ENCODE measurements at places on chromosomes 11 and 22. TPM values are rescaled to one million over a fixed set of nuclear protein-coding genes. Genes with fewer than 3 reads are reported as not detected.

- peaks cover 61% of the 10 kb centered on the region for H3K4me1 ChIP-seq
- H3K4me3 ChIP-seq = peak within 1 kb of the TSS; percentile 99
- H3K27me3 ChIP-seq = no peaks in the 10 kb centered on the region
- peak; percentile 92 for DNase-seq
These were observed at the start of gene LSP1 for GRCh38 chr11:1852877-1853276. Gene LSP1 (plus strand): TSS chr11:1853084. CDS start chr11:1853145, 61 bp downstream.

DNA sequence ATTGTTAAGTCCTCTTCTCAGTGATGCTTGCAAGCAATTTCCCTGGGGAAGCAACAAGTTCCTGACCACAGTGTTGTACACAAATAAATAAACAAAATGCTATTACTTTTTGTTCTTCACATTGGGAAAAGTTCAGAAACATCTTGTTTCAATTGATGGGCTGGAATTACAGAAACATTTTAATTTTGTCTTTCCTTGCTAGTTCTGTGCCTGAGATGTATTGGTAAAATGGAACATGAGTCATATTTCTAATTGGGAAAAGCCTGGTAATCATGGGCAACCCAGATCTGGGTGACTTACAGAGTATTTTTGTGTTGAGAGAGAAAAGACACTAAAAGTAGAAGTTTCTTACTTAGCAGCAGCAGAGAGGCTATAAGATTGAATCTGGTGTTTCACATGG, 576 bp upstream of the BLID start:
- no peak overlapping the region for H3K4me3 ChIP-seq
- no peaks in the 10 kb centered on the region for H3K4me1 ChIP-seq
- H3K27ac ChIP-seq = no peak overlapping the region
- no peaks in the 10 kb centered on the region for H3K27me3 ChIP-seq
- no peak for DNase-seq

DNA sequence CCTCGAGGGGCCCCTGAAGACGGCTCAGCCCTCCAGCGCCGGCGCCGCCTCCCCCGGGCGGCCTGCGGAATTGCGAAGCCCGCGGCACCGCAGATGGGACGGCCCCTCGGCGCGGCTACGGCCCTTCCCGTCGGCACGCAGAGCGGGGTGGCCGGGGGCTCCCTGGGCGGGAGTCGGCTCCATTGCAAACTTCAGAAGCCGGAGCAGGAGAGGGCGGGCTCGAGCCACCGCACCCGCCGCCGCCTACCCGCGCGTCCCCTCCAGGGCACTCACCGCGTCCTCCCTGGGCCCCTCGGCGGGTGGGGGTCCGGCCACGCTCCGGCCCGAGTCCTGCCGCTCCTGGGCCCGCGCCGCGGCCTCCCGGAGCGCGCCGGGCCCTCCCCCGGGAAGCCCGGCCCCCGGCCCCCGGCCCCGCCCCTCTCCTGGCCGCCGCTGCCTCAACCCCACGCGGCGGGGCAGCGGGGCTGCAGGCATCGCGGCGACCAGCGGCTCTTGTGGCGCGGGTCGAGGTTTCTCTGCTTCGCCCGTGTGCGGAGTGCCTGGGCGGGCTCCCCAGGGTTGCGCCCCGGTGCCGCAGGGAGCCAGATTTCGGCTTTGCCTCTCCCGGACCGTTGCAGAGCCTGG, at the start of gene PACSIN3:
Gene PACSIN3 (minus strand): TSS at position 359 of the 624 bp plus-strand sequence. CDS start 3,707 bp downstream, outside the sequence.
- H3K4me3 ChIP-seq = peak within 1 kb of the TSS; percentile 63
- no peak within 1 kb of the TSS for H3K27ac ChIP-seq
- DNase-seq = peak; percentile 32
- peaks cover 2% of the 10 kb centered on the region for H3K36me3 ChIP-seq
- H3K4me1 ChIP-seq = peaks cover 13% of the 10 kb centered on the region

- no peaks in the 10 kb centered on the region for H3K4me1 ChIP-seq
- no peak for DNase-seq
- H3K4me3 ChIP-seq = no peak overlapping the region
- no peak overlapping the region for H3K27ac ChIP-seq
- H3K36me3 ChIP-seq = no peaks in the 10 kb centered on the region
These were observed 49.8 kb upstream of the BLID start for GRCh38 chr11:122165607-122166371.

GRCh38 chr11:131511794-131512193, 141.4 kb downstream of the NTM start:
- H3K27ac ChIP-seq = no peak overlapping the region
- H3K36me3 ChIP-seq = no peaks in the 10 kb centered on the region
- no peaks in the 10 kb centered on the region for H3K4me1 ChIP-seq
- no peaks in the 10 kb centered on the region for H3K27me3 ChIP-seq
- no peak for DNase-seq

DNA sequence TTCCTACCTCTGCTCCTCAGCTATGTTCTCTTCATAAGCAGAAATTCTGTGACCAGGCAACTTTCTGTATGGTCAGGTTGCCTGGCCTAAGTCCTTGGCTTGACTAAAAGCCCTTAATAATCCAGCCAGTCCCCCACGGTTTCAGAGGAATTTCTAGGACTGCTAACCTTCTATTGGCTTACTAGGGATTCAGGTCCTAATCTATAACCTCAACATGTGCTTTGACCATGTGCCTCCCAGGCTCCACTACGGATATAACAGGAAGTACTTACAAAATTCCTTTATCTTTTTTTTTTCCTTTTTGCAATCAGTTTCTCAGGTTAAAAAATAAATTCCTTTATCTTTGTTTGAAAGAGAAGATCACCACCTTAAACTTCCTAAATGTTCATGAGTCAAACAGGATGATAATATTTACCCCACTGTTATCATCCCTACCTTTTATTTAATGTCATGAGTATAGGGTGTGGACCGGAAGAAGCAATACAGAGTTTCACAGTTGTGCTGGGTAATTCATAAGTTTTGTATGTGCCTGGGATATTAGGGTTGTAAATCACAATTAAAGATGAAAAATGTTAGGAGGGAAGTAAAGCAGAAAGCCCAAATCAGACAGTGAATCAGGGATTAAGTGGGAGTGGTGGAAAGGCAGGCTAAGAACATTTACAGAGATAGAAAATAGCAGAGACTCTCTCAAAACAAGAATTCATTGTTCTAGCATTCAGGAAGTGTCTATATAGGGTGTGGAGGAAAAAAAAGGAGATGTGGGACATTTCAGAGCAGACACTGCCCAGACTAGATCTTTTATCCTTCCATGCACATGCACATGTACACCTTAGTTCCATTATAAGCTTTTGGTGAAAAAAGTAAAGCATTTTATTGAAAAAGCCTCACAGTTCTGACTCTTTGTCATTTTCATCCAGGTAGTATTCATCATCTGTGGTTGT, 10.7 kb upstream of the POGLUT3 start:
- no peak for DNase-seq
- no peak overlapping the region for H3K4me3 ChIP-seq
- H3K27me3 ChIP-seq = peaks cover 2% of the 10 kb centered on the region
- no peaks in the 10 kb centered on the region for H3K4me1 ChIP-seq
- no peak overlapping the region for H3K27ac ChIP-seq

DNA sequence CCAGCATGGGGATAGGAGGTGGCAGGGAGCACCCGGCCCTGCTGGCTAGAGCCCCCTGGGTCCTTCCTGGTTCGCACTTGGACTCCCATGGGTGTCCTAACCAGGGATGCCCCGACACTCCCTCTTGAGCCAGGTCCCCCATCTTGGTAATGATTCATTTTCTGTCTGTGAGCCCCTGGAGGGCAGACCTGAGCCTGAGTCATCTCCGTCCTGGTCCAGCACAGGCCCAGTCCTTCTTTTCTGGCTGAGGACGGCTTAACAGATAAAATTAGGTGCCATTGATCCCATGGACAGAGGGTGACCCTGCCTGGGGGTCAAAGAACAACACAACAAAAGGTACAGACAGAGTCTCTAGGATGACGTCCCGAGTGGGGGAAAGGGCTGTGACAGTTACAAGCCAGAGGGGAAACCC, 3.5 kb downstream of the RHOD start:
- no peak for DNase-seq
- no peak overlapping the region for H3K4me3 ChIP-seq
- H3K27ac ChIP-seq = no peak overlapping the region
- peaks cover 12% of the 10 kb centered on the region for H3K4me1 ChIP-seq
- H3K27me3 ChIP-seq = peaks cover 9% of the 10 kb centered on the region

- H3K36me3 ChIP-seq = no peaks in the 10 kb centered on the region
- no peak overlapping the region for H3K27ac ChIP-seq
- no peak overlapping the region for H3K4me3 ChIP-seq
- no peaks in the 10 kb centered on the region for H3K4me1 ChIP-seq
- H3K27me3 ChIP-seq = no peaks in the 10 kb centered on the region
- DNase-seq = no peak
These were observed 284.6 kb upstream of the ZC3H12C start for GRCh38 chr11:109808569-109808968.

- no peaks in the 10 kb centered on the region for H3K27me3 ChIP-seq
- DNase-seq = no peak
- H3K4me1 ChIP-seq = no peaks in the 10 kb centered on the region
- H3K27ac ChIP-seq = no peak overlapping the region
These were observed 984.6 kb downstream of the DLG2 start for GRCh38 chr11:84642500-84642899.

DNA sequence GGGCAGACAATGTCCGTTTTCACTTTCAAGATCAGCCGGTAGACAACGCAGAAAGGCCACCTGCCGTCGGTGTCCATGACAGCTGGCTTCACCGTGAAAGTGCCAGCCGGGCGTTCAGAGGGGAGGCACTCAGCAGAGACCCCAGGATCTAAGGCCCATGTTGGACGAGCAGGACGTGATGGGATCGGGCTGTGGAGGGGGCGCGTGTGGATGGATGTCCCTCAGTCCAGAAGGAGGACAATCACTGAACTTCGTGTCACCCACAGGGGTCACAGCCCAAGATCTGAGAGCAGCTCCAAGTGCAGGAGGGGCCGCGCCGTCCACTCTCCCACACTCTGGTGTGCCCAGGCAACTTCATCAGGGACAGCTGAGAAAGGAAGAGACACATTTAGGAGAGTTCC, 164.4 kb downstream of the BRD1 start:
- no peaks in the 10 kb centered on the region for H3K36me3 ChIP-seq
- no peak overlapping the region for H3K27ac ChIP-seq
- H3K4me1 ChIP-seq = peaks cover 15% of the 10 kb centered on the region
- H3K27me3 ChIP-seq = no peaks in the 10 kb centered on the region
- no peak for DNase-seq
- H3K4me3 ChIP-seq = no peak overlapping the region

DNA sequence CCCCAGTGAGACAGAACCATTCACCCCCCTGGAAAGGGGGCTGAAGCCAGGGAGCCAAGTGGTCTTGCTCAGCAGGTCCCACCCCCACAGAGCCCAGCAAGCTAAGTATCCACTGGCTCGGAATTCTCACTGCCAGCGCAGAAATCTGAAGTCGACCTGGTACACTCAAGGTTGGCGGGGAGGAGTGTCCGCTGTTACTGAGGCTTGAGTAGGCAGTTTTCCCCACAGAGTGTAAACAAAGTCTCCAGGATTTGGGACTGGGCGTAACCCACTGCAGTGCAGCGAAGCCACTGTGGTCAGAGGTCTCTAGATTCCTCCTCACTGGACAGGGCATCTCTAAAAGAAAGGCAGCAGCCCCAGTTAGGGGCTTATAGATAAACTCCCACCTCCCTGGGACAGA, 10.0 kb downstream of the PATE1 start:
- peaks cover 12% of the 10 kb centered on the region for H3K27me3 ChIP-seq
- no peak overlapping the region for H3K27ac ChIP-seq
- H3K4me1 ChIP-seq = no peaks in the 10 kb centered on the region
- no peak for DNase-seq

DNA sequence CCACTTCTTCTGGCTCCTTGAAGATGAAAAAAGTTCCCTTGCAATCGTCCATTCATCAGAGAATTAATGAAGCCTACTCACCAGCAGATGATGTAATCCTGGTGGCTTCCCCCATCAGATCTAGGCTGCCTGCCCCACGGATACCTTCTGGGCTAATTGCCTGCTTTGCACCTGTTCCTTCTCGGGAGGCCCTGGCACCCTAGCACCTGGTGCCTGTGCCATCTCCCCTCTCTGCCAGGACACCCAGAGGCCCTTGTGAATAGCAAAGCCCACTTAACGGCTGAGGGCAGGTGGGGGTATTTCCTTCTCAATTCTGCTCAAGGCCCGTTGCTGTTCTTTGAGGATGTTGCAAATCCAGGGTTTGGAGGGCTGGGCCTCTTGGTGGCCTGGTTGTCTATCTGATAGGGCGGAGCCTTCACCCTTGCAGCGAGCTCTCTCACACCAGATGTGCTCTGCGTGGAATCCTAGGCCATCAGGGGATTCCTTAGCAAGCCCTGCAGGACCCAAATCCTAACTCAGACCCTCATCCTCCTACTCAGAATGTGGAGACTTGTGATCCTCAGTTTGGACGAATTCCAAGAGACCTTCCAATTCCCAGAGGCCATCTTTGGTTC, at the start of gene LMO2:
Gene LMO2 (minus strand): TSS at position 363 of the 614 bp plus-strand sequence. CDS start 22,360 bp downstream, outside the sequence.
- peaks cover 2% of the 10 kb centered on the region for H3K36me3 ChIP-seq
- peaks cover 83% of the 10 kb centered on the region for H3K27me3 ChIP-seq
- no peak within 1 kb of the TSS for H3K27ac ChIP-seq
- no peak for DNase-seq
- H3K4me3 ChIP-seq = no peak within 1 kb of the TSS
- peaks cover 26% of the 10 kb centered on the region for H3K4me1 ChIP-seq

GRCh38 chr11:90795746-90796145, 572.9 kb upstream of the CHORDC1 start:
- no peaks in the 10 kb centered on the region for H3K4me1 ChIP-seq
- no peak overlapping the region for H3K27ac ChIP-seq
- DNase-seq = no peak
- no peaks in the 10 kb centered on the region for H3K27me3 ChIP-seq
- H3K4me3 ChIP-seq = no peak overlapping the region

DNA sequence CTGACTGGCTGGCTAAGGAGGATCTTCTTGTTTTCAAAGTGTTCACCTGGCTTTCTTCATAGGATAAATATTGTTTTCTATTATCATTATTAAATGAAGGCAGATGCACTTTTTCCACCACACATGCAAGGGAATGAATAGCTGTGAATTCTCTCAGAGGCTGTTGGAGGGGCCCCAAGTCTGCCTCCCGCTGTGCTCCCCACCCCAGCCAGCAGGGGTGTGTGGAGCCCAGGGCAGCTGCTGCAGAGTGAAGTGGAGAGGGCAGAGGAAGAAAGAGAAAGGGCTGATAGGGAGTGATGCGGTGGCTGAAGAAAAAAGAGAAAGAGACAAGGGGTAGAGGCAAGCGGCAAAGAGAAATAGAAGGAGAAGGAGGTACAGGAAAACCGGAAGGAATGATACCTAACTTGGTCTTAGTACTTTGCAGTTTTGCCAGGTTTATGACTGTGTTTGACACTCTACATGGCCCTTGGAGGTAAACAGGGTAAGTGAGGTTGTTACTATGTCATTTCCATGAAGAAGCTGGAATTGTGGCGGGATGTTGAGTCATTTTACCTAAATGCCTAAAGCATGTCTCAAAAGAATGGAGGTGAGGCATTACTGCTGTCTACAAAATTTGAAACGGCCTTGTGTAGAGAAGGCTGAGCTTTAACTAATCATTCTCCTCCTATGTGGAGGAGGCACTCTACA, 145.7 kb upstream of the B3GAT1 start:
- no peaks in the 10 kb centered on the region for H3K36me3 ChIP-seq
- H3K4me1 ChIP-seq = no peaks in the 10 kb centered on the region
- DNase-seq = no peak
- peaks cover 5% of the 10 kb centered on the region for H3K27me3 ChIP-seq
- no peak overlapping the region for H3K4me3 ChIP-seq

ART1 gene
- not detected for total RNA-seq

IL18 gene
- not detected for total RNA-seq

SCN4B gene
- total RNA-seq = 0.10 TPM
